Stimulated activated CD8-positive, alpha-beta memory T cell treated with anti-CD3 and anti-CD28 coated beads, Interleukin-7, amount 100 ng/mL, for 4 hours (primary cell): ENCODE measurements at places on chromosomes 2 and 18.
A peak's percentile ranks its signal among the peaks of the same experiment; 100 is the strongest.

DNA sequence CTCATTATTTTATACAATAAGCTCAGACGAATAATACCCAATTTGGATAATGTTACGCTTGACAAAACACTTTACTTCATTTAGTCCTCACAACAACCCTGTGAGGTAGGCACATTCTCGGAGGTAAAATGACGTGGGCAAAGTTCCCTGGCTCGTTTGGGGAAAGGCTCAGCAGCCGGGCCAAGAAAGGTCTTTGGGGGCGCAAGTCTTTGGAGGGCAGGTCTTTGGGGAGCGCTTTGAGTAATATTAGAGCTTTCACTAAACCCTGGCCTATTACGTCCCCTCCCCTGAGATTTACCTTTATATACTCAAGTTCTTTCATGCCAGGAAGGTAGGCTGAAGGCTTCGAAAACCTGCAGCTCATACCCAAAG lies 427 bp downstream of the RBKS start:
- no peak for DNase-seq

- no peak for DNase-seq
These were observed 81.5 kb downstream of the EPHA4 start for GRCh38 chr2:221490506-221491060.

DNA sequence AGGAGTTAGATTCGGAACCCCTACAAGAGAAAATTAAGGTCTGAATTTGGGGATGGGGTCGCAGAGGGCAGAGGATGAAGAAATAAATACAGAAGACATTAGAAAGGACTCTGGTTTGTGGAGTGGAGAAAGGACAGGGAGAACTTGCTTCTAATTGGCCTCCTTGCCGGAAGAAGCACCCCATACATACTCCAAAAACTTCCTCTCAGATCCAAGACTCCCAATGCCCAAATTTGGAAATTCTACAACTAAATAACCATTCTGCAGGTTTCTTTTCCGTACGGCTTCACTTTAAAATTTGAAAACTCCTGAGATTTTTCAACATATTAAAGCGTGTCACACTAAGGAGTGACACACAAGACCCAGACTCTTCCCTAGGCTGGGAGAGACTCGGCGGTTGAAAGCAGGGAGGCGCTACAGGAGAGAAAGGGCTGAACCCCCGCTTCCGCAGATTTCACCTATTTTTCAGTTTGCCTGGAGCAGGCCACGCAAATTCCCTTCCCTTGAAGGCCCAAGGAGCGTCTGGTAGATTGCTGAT lies 478 bp downstream of the CLHC1 start:
- no peak for DNase-seq

DNA sequence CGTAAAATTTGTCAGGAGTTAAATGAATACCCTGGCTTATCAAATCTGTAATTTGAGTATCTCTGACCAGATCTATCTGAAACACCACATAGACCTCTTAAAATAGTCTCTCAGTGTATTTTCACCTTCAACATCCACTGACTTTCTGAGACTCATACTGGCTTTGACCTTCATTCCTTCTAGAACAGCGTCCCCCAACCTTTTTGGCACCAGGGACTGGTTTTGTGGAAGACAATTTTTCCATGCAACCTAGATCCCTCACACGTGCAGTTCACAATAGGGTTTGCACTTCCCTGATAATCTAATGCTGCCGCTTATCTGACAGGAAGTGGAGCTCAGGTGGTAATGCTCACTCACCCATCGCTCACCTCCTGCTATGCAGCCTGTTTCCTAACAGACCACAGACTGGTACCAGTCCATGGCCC lies 3.2 kb downstream of the NBAS start:
- DNase-seq, result no peak

- DNase-seq, result peak; percentile 56
These were observed 38.1 kb downstream of the SNED1 start for GRCh38 chr2:241036397-241036963.

DNA sequence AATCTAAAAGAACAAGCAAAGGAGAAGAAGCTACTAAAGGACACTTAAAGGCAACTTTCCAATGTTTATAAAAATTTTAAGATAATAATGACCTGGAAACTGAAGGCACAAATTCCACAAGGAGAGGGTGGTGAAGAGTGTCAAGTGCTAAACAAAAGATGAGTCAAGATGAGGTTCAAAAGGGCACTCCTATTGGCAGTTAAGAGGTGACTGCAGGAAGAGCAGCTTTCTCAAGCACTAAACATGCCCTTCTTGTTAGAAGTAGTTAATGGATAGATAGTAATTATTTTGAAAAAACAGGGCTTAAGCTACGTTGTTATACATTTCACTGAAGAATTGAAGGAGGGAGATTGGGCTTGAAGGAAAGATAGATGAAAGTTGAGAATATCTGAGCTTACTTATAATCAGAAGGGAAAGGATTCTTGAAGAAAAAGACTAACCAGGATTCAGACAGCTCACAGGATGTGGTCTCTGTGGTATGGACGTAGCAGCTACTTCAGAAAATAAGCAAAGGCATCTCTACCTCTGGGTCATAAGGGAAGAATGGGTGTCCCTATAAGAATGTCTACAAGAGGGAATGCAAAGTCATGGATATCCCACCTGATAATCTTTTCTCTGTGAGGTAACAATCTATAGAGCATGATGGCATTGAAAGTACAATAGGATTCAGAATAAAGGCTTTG lies 454.7 kb upstream of the SLC39A10 start:
- DNase-seq, result no peak

DNA sequence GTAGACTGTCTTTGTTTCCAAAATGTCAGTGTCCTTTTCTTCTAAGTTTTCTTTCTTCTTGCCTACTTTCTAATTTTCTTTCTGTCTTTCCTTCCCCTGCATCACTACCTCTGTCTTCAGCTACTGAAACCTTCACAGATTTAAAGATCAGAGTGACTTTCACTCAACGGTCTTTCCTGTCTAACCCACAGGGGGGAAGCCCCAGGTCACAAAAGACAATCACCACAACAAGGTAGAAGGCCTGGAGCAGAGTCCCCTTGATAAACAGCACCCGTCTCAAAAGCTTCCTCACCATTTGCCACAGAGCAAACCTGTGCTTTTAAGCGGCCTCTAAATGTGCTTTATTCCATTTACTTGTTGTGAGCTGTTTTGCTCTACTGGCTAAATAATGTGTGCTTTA lies 665.4 kb downstream of the BCL11A start:
- peak; percentile 24 for DNase-seq

GRCh38 chr18:26655525-26656430 lies 107.4 kb upstream of the KCTD1 start:
- DNase-seq, result no peak

DNA sequence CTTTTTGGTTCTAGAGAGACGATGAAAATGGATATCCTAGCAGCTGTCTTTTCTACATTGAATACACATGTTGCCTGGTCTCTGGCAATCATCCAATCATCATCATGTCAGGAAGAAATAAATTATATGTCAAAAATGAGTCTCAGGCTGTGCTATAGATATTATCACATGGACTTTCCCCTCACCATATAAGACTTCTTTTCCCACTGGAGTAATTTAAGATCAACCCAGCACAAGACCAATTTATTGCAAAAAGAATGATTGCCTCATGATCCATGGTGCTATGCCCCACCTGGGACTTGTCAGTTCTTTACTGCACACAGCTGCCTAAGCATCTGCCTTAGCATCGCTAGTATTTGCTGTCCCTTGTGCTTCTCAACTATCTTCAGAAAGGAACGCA lies 783.7 kb upstream of the TMEFF2 start:
- DNase-seq, result no peak

DNA sequence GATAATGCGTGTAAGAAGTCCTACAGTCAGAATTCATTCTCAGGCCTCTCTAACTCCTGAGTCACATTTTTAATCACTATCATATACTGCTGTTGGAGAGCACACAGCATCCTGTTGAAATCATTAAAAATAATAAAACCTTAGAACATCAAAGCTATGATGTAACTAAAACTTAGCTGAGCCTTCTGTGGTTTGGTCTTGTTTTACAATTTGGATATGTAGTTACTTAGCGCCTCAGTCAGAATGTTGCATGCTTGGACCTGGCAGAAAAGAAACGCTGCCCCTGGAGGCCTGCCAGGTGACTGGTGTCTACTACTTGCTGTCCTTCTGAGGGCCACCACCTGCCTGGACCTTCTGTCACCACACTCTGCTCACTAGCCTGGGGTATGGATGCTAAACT lies 261.1 kb upstream of the RASGRP3 start:
- no peak for DNase-seq

- DNase-seq, result no peak
These were observed 171.3 kb downstream of the TWIST2 start for GRCh38 chr2:239019183-239019581.

GRCh38 chr2:143787674-143788073 lies 658.5 kb downstream of the ARHGAP15 start:
- no peak for DNase-seq

- peak; percentile 41 for DNase-seq
These were observed 98.0 kb downstream of the TRABD2A start for GRCh38 chr2:84782717-84783442.

GRCh38 chr2:227460070-227460485 lies 11.9 kb upstream of the AGFG1 start:
- DNase-seq, result peak; percentile 74

DNA sequence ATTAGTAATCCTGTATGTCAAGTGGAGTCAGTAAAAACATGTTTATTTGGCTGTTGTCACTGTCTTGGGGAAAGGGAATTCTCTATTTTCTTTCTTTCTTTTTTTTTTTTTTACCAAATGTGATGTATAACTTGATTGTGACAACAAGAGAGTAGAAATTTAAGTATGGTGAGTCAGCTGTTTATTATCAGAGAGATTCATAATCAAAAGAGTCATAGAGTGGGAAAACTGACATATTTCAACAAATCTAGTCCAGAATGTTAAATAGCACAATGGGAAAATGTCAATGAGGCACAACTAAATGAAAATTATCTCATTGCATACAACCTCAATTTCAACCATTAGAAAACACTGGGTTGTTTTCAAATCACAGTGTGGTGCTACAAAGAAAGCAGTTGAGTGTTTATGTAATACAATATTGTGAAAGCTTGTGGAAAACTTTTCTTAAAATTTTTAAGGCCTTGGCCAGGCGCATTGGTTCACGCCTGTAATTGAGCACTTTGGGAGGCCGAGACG lies 111.9 kb upstream of the DTNA start:
- no peak for DNase-seq
